ENCODE measurements at places on chromosomes 2 and 18. TPM values are rescaled to one million over a fixed set of nuclear protein-coding genes. Genes with fewer than 3 reads are reported as not detected.

Gene PDE1A
- total RNA-seq = not detected

Gene TMEM17
- total RNA-seq = not detected

Gene TUBA3E
- not detected for total RNA-seq

Gene HOXD3
- total RNA-seq = not detected

Gene KATNAL2
- total RNA-seq = 2.6 TPM

Gene PECR
- total RNA-seq = 10.0 TPM

Gene LCT
- total RNA-seq = not detected

Gene REL
- 211 TPM for total RNA-seq

Gene PLCD4
- 1.0 TPM for total RNA-seq

Gene TUBB8B
- total RNA-seq = not detected

Gene OTOS
- total RNA-seq = not detected

Gene NDC80
- 2.6 TPM for total RNA-seq

Gene IL36A
- total RNA-seq = not detected

Gene ICA1L
- total RNA-seq = 7.3 TPM

Gene C2orf78
- total RNA-seq = not detected

DNA sequence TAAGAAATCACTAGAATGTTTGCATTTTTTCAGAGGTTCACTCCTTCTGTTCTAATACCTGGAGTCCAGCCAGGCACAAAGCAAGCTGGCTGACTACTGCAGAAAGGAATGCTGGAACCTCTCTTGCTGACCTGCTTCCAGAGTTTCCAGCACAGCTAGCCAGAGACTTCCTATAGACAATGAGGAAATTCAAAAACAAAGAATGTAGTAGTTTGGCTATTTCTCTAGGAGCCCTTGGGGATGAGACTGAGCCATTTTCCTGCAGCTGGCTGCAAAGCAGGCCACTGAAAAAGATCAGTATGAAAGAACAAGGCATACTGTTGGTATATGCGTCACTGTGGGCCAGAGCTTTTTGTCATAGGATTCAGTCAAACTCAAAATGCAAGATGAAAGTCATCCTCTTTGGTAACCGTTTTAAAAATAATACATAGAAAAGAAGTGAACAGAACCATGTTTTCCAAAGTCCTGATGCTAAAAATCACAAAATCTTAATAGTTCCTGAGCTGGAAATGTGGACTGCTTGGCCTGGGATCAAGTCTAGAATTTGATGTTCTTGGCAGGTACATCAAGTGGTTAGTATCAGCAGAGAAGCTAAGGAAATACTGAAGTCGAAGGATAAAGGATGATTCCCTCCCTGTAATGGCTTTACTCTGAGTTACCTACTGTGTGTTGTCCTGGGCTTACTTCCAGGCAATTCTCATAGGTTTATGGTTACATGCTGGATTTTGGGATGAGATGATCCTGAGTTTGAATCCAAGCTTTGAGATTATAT is 9.0 kb upstream of the DSEL start:
- DNase-seq = no peak

GRCh38 chr2:72349016-72349415 is 201.4 kb upstream of the CYP26B1 start:
- DNase-seq = no peak

- no peak for DNase-seq
Observed at GRCh38 chr2:190765386-190766173, 115.0 kb upstream of the GLS start.

- no peak for DNase-seq
Observed at GRCh38 chr2:16096962-16097361, 156.6 kb downstream of the MYCN start.

DNA sequence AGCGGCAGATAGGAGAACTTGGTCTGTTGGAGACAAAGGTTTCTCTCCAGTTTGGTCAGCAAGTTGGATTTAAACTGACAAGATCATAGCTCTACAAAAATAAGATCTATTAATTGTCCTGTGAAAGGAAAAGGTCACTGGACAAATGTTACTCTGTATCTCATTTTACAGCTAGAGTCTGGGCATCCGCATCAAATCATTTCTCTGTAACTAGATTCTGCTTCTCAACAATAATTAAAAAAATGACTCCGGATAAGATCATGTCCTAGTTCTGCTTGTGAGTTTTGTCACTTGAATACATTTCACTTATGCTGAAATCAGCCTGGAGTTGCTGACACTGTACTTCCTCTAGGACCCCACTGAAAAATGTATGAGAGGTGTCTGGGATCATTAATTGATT is 310.8 kb downstream of the ALK start:
- DNase-seq = no peak

- no peak for DNase-seq
Observed at GRCh38 chr2:239315308-239315707, 85.5 kb downstream of the HDAC4 start.

DNA sequence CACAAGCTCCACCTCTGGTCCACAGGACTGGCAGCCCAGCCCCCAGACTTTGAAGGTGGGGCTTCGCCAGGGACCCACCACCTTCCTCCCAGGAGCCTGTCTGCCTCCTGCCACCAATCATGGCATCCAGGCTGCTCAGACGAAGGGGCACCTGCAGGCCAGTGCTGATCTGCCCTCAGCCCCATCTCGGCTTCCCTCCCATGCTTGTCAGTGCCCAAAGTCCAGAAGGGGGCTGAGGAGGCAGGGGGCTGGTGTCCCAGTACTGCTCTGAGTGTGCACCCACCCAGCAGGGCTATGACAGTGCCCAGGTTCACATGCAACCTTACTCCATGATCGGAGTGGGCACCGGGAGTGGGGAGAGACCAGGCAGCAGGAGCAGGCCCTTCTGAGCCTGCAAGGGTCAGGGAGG is 25.3 kb upstream of the RUFY4 start:
- no peak for DNase-seq

DNA sequence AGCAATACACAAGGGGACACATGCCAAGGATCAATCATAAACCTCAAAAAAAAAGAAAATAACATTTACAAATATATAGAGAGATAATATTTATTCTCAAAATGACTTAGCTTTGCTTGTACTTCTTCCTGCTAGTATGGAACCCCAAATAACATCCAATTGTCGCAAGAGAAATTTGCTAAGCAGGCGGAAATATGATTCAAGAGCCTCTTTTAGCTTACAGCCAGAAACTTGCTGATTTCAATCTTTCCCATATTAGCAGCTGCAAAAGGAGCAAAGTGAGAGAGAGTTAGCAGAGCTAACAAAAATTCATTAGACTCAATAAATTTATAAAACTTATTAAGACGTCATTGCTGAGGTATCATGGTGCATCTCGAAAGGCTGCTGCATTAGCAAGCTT is 294.9 kb downstream of the FSIP2 start:
- no peak for DNase-seq

DNA sequence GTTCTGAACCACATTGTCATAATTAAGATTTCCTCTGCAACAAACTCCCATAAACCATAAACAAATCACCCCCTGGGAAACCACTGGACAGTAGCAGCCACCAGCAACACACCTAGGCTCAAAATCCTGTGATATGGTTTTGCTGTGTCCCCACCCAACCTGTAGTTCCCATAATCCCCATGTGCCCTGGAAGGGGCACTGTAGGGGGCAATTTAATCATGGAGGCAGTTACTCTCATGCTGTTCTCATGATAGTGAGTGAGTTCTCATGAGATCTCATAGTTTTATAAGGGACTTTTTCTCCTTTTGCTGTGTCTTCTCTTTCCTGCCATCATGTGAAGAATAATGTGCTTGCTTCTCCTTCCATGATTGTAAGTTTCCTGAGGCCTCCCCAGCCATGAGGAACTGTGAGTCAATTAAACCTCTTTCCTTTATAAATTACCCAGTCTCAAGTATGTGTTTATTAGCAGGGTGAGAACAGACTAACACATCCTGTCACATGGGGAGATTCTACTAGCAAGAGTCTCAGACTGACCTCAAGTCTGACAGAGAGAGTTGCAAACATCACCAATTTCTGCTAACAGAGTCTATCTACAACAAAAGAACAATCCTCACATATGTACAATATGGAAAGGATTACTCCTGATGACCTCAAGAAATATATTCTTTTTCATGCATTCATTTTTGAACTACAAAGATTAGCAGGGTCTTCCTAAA is 182.6 kb downstream of the GRB14 start:
- DNase-seq = no peak

- DNase-seq = no peak
Observed at GRCh38 chr2:49248506-49248905, 94.2 kb upstream of the FSHR start.

- DNase-seq = no peak
Observed at GRCh38 chr2:21489080-21489479, 365.3 kb downstream of the TDRD15 start.

GRCh38 chr2:22893761-22894517 is 491.0 kb upstream of the KLHL29 start:
- no peak for DNase-seq

GRCh38 chr18:36419900-36420531 is 122.5 kb downstream of the FHOD3 start:
- DNase-seq = no peak

- no peak for DNase-seq
Observed at GRCh38 chr2:105840933-105841332, 96.2 kb downstream of the NCK2 start.

GRCh38 chr2:83063511-83063910 is 1395.6 kb downstream of the SUCLG1 start:
- no peak for DNase-seq

GRCh38 chr2:188970211-188970610 is 4.0 kb upstream of the COL3A1 start:
- DNase-seq = no peak

GRCh38 chr18:46324087-46324955 is 220.1 kb downstream of the HAUS1 start:
- DNase-seq = no peak

GRCh38 chr18:24270358-24270936 is 127.2 kb downstream of the OSBPL1A start:
- no peak for DNase-seq

- no peak for DNase-seq
Observed at GRCh38 chr18:9571546-9571945, 42.8 kb downstream of the PPP4R1 start.

- DNase-seq = no peak
Observed at GRCh38 chr2:1032030-1032429, 81.4 kb downstream of the SNTG2 start.

DNA sequence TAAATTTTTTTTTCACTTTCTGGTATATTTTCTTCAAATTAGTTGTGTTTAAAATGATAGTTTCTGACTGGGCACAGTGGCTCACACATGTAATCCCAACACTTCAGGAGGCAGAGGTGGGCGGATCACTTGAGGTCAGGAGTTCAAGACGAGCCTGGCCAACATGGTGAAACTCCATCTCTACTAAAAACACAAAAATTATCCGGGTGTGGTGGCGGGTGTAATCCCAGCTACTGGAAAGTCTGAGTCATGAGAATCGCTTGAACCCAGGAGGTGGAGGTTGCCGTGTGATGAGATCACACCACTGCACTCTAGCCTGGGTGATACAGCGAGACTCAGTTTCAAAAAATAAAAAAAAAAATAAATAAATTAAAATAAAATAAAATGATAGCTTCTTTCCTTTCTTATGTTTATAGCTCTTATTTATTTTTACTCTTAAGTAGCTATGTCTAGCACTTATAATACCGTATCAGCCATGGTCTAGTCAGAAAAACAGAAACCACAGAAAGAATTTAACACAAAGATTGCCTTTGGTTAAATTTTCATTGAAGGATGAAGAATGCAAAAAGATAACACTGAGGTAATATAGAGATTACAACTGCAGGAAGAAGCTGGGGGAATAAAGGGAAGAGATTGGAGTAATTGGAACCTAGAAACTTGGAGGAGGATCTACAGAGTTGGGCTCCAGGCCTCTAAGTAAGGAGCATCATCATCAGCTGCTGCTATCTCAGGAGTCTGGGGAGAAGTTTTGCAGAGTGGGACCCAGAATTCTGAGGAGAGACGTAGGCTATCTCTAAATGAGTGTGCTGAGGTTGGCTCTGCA is 54.7 kb upstream of the MBOAT2 start:
- DNase-seq = no peak

GRCh38 chr2:263022-263738 is 652 bp downstream of the SH3YL1 start:
- DNase-seq = no peak

All from activated B cell treated with CpG ODN at 0.5 μM for 24 hours (primary cell).